GM23338 (cell line): ENCODE measurements at places on chromosomes 2 and 18. TPM values are rescaled to one million over a fixed set of nuclear protein-coding genes. Genes with fewer than 3 reads are reported as not detected.

CELF4 gene
- total RNA-seq, result 2.6 and 3.6 TPM in 2 replicates

DNA sequence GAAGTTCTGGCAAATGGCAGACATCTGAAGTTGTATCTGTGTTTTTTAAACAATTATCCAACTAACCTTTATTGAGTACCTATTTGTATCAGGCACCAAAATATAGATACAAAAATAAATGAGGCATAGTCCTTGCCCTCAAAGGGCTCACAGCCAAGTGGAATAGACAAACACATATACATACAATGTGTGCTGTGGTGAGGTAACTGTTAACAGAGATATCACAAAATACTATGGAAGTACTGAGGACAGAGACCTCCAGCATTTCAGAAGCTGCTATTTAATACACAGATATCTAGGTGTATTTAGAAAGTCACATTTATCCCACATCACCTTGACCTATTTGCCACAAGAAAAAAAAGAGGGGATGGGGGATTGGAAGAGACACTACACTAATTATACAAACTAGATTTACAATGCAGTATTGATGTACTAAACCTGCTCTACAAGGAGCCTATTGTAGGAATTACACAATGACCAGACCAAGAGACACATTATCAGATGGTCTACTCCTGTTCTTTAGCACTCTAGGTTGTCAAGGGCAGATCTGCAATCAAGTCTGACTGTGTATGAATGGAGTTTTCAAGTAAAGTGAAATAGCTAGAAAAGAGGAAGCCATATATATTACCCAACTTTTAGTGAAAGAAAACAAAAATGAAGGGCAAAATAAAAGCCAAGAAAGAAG, 62.2 kb downstream of the SPIRE1 start:
- no peak for DNase-seq

CTNNA2 gene
- total RNA-seq, result 11.3 and 15.6 TPM in 2 replicates

DNA sequence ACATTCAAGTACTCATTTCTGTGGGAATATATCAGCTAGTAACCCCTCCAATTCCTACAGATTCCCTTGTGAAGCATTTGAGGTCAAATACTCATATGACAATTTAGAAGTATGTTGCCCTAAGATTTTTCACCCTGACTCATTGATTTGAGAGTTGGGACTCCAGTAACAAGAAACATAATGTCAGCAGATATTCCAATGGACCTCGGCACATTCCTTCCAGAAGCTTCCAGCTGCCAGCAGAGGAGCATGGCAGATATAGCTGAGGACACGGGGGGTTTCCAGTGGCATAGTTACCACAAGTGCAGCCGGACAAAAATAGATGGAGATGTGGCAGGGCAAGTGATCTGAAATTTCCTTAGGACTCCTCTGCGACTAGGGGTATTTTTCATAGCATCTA, 101.9 kb upstream of the ARHGAP28 start:
- DNase-seq, result no peak

DNA sequence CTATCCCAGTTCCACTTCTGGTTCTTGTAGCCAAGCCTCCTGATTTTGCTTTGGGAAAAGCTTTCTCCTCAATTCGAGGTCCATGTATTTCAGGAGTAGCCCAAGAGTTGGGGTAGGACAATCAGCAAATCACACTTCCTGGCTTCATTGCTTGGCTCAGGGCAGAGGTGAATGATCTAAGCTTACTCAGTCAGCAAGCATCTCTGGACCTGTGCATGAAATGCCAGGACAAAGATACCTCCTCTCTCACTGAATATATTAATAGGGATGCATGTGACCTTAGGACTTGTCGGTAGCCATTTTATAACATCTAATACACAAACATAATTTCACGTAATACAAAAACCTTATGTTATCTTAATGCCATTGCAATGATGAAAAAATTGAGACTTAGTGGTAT, 373.1 kb downstream of the TGIF1 start:
- no peak for DNase-seq

DNA sequence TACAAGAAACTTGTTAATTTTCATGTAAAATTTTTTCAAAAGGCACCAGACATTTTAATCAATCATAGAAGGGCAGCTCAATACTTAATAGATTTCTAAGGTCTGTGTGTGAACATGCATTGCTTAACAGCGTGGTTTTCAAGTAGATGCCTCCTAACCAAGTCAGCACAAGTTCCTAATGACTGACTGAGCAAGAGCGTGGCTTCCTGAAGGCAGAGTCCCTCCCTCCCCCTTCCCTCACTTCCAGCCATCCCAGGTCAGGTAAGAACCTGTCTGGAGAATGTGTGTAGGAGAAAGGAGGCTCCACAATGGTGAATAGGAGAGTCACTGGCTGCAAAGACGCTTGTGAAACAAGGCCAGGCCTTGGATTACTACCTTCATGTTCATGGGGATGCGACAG, 33.5 kb upstream of the DAPL1 start:
- no peak for DNase-seq

DNA sequence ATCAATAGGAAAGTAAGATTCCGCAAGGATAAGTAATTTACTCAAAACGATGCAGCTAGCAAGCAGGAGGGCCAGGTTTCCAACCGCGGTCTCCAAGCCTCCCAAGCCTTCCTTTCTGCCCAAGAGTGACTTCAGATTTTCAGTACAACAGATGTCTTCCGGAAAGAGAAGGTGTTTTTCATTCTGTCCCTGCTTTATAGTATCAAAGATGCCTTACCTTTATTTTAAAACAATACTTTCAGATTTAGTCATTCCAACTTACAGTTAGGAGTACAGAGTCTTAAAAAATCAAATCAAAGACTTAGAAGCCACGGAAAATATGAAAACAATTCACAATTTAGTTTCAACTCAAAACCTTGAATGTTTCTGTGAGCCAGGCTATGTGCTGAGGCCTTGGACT, 43.6 kb downstream of the CYB5A start:
- no peak for DNase-seq

SERPINE2 gene
- total RNA-seq, result 38.6 and 43.7 TPM in 2 replicates

DNA sequence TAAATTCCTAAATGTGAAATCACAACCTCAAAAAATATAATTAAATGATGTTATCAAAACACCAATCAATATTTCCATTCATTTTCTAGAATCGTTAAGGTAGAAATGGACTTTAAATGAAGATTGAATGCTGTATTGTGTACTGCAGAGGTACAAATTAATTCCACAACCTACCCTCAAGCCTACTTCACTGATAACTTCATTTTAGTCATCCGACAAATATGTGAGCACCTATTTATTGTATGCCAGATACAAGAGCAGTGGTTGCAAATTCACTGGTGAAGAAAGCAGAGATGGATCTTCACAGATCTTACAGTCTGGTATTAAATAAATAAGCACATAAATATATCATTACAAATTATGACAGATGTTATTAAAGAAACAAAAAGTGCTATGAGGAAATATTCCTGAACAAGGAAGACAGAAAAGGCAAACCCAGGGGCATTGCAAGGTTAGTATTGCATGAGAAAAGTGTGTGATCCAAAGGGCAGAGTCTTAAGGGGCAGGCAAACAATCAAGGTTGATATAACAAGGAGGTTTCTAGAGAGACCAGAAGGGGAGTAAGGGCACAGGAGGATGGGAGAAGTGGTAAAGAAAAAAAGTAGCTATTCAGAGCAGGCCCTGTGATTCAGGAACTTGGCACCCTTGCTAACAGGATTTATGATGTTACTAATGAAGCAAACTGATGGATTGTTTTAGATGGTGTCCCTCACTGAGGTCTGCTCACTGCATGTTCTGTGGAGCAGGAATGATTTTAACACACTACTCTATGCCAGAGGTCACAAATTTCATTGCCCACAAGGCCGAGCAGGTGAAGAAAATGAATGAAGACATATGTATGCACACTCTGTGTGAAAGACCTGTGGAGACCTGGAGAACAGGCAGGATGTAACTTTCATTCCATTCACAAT, 128.0 kb upstream of the CCDC150 start:
- DNase-seq, result no peak

DNA sequence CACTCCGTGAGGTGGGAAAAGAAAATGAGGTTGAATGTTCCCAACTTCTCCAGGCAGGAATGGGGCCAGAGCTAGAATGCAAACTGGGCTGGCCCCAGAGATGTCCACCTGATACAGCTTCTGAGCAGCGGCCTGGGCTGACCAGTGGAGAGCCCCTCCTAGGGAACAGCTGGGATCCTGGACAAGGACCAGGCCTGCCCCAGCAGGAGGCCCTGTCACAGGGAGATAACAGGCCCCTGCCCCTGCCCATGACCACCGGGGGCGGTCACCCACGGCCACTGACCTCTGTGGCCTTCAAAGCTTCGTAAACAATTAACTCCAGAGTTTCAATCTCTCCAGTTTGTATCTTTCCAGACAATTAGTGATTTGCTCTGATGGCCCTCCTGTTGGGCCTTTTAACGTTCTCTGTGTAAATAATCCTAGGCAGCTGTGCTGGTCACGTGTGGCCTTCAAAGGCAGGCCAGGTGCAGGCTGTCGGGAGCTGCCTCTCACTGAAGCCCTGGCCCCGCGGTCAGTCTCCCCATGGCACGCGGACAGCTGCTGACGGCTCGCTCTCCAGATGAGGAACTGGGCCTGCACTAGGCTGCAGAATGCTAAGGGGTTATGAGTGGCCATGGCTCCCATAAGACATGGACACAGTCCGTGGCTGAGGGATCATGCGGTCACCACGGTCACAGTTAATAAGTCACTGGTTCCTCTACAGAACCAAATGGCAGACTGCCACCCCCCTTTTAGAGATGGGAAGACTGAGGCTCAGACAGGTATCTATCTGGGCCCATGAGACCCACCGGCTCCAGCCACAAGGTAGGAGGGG, 9.2 kb downstream of the HS6ST1 start:
- no peak for DNase-seq

TSPYL6 gene
- total RNA-seq, result not detected in 2 replicates

GRCh38 chr18:48983793-48984437, 33.1 kb upstream of the SMAD7 start:
- DNase-seq, result no peak

DNA sequence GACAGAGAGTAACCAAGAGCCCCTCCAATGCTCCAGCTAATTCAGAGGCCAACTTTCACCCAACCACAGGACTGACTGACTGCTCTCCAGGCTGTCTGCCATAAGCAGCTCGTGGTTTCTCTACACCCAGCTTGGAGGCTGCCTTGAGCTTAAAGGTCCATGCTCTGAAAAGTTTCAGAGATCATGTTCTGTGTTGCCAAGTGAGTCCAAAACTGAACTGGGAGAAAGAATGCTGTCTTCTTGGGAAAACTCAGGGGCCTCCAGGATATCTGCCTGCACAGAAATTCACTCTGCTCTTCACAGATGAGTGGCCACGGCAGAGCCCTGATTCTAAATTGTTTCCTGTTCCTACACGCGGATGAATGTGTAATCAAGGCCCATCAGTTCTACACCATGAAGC, 51.1 kb downstream of the LPIN2 start:
- no peak for DNase-seq

DNA sequence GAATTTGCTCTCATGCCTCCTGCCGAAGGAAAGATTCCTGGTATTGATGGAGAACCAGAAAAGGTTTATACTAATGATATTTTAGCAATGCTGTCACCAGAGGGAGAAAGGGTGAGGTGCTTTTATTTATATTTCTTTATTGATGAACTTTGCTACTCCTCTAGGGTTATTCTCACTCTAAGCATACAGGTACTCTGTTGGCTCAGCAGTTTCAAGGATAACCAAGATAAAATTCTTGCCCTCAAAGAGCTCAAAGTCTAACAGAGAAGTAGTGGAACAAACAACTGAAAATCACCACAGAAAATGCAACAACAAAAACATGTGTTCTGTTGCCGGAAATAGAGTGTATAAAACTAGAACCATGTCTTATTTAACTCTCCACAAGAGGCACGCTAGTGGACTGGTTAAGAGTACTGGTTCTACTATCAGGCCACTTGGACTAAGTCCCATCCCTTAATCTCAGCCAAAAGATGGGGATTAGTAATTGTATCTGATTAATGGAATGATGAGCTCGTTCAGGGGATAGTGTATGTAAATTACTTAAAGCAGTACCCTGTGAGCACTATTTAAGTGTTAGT, 103.6 kb downstream of the DNAH6 start:
- DNase-seq, result no peak

GRCh38 chr2:55581874-55582547, 35.4 kb downstream of the PPP4R3B start:
- no peak for DNase-seq

DNA sequence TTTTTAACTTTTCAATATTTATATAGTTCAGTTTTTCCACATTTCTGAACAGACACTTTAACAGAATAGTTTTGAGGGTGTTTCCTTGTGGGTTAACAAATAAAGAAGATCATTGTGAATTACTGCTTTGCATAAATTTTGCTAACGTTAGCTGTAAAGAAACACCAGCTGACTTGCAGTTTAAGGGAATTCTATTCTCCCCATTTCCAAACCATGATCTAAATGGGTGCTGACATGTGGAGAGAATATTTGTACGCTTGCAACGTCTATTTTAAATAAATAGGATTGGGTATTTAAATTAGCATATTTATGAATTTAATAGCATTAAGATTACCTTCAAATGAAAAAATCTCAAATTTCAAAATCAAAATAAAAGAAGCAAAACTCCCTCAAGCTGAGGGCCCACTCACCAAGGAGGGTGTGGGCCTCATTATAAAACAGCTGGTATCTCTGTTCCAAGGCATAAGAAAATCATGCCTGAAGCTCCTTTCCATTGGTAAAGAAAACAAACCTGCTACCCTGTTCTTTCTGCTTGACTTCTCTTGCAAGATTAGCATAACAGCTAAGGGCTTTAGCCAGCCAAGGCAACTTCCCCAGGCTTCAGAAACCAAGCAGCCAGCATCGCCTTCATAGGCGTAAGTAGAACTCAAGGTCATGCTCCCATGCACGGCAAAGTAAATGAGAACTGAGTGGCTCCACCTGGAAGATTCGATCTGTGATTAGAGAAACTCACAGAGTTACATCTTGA, 3.2 kb downstream of the MRO start:
- peak; percentile 46 for DNase-seq

- DNase-seq, result peak; percentile 84
These were observed 25.6 kb downstream of the ZNF236 start for GRCh38 chr18:76847916-76848315.

C1QL2 gene
- 0.69 and 1.2 TPM in 2 replicates for total RNA-seq

FAM110C gene
- total RNA-seq, result 20.9 and 24.8 TPM in 2 replicates

GRCh38 chr2:218812861-218813260, 18.7 kb downstream of the PRKAG3 start:
- no peak for DNase-seq

B3GNT7 gene
- 78.1 and 89.4 TPM in 2 replicates for total RNA-seq

DNA sequence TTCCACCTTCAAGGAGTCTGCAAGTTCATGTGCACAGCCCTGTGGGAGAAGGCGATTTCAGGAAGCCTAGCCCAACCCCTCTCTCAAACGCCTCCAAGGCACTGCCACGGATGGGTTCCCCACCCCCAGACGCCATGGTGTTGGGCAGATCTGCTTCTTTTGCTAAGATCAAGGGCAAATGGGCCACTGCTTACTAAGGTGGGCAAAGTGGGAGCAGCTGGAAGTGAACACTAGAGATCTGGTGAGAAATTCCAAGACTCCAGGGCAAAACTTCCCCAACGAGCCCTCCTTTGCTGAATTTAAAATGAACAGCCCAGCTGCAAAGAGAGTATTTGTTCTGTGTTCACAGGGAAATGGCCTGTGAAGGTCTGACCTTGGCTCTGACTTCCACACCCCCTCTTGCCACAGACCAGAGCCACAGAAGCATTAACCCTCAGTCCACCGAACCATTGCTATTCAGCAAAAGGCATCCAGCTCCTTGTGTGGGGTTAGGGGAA, 45.1 kb upstream of the ZBTB7C start:
- no peak for DNase-seq
